ENCODE measurements at places on chromosomes 11 and 22.

- no peak for DNase-seq
Measured at GRCh38 chr22:30858976-30859713, 109.4 kb downstream of the MORC2 start.

GRCh38 chr11:76601724-76602123, 68.8 kb downstream of the LRRC32 start:
- no peak for DNase-seq

GRCh38 chr11:102573851-102574250, 43.3 kb upstream of the MMP7 start:
- peak; percentile 80 for DNase-seq

DNA sequence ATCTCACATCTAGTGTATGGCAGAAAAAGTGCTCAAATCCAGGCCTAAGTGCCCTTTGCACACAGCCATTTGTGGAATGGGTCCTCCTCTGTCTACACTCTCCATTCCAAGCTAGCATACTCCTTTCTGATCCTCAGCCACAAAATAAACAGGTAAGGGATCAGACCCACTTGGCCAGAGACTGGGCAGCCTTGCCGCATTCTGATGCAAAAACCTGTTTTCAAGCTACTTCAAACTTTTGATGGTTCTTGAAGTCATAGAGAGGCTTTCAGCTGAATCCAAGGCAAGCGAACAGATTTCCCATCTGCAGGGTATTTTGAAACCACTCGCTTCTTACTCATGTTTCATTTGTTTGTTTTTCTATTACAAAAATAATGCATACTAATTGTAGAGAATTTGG, 136.6 kb upstream of the NAV2 start:
- DNase-seq = peak; percentile 55

GRCh38 chr11:127098684-127099083, 98.1 kb upstream of the KIRREL3 start:
- no peak for DNase-seq

GRCh38 chr22:19228179-19228578, 49.6 kb upstream of the SLC25A1 start:
- no peak for DNase-seq

- no peak for DNase-seq
Measured at GRCh38 chr11:134503596-134503995, 91.6 kb upstream of the B3GAT1 start.
